ENCODE measurements at places on chromosomes 3 and 15.

GRCh38 chr3:177703788-177704187 lies 506.5 kb upstream of the TBL1XR1 start:
- DNase-seq, result no peak

GRCh38 chr15:99537344-99537743 lies 28.4 kb upstream of the MEF2A start:
- DNase-seq, result no peak

DNA sequence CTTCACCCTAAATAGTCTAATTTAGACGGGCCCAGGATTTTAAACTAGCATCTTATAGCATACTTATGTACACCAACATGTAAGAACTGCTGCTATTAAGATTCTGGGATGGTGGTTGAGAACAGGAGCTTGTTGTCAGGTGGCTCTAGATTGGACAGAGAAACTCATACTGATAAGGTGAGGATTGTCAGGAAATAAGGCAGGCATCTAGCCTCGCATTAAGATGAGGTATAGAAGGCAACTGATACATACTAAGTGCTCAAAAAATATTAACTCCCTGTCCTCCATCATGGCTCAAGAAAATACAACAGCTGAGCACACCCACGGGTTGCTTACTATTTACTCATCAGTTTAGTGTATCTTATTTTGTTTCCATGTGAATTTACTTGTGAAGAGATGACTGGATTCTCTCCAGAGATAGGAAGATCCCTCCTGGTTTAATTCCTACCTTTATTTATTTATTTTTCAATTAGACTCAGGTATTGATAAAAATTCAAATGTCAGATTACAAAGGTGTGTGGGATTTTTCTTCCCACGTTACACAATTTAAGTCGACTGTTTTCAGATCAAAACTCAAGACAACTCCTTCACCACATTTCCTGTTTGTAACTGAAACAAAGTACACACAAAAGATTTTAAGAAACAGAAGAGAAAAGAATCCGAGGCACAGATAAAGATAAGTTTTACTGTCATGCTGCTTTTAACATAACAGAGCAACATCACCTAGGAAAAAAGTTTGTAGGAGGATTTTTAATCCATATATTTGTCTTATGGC lies at the start of gene TRAT1:
TSS of gene TRAT1 (plus strand) at position 664 of the 775 bp plus-strand sequence. CDS start 142 bp downstream, outside the sequence.
- no peak for DNase-seq

DNA sequence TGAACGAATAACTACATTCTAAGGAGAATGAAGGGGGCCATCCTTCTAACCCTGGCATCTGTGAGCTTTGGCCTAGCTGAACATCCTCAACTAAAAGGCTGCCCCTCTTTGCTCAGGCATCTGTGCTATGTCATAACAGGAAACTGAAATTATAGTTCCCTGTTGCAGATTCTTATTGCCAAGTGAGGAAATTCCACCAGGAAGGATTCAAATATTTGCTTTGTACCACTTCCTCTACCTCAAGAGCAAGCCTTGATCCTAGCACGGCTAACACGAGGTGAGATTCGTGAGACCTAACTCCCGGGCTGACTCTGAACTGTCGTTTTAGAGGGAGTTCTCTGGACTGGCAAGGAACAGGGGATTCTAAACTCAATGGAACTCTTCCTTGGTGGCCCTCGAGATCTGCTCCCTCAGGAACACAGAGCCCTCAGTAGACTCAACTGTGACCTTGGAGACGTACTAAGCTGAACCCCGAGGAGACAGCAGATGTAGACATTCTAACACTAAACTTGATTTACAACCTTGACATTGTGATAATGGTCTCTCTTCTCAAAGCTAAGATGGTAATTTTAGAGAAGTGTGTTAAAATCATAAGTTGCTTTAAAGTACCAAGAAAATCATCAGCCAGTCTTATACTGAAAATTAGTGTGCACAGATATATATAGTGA lies 4.2 kb downstream of the SPG21 start:
- DNase-seq, result peak; percentile 91

GRCh38 chr3:143640774-143641173 lies 207.5 kb downstream of the SLC9A9 start:
- no peak for DNase-seq

DNA sequence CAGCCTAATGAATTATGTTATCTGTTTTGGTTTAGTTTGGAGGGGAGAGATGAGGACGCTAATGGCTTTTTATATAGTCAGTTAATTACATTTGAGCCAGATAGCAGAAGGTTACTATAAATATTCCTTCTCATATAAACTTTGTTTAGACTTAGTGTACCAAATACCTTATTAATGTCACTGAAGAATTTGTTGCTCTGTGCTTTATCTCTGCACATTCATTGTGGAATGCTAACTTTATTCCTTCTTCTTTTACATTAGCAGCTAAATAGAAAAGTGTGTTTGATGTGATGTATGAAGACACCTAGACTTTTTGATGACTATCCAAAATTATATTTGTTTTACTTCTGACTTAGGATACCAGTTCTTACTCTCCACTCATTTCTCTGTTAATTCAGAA lies 105.2 kb downstream of the EPHA3 start:
- no peak for DNase-seq

- no peak for DNase-seq
These were observed 466.3 kb downstream of the ZIC1 start for GRCh38 chr3:147875498-147875897.

- DNase-seq, result peak; percentile 85
These were observed 105.1 kb upstream of the BCL6 start for GRCh38 chr3:187850258-187850921.

DNA sequence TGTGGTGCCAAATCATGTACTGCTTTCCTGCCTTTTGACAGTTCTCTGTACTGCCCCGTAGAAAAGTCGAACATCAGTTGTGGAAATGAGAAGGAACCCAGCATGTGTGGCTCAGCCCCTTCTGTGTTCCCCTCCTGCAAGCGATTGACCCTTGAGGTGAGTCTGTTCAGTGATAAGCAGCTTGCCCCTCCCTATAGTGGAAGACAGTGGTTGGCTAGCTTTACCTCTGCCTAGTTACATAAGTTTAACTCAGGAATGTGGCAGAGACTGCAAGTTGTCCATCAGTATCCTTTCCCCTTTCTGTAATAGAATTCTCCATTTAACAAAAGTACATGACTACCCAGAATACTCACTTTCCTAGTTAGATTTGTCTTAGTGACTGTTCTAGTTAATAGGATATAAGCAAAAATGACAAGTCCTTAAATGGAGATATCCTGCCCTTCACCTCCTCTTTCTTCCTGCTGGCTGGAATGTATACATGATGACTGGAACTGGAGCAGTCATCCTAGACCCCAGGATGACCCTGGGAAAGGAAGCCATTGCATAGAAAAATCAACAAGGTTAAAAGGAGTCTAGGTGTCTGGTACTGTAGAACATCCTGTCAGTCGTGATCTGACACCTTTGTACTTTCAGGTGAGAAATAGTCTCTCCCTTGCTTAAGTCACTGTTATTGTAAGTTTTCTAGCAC lies 10.6 kb downstream of the SETMAR start:
- no peak for DNase-seq

DNA sequence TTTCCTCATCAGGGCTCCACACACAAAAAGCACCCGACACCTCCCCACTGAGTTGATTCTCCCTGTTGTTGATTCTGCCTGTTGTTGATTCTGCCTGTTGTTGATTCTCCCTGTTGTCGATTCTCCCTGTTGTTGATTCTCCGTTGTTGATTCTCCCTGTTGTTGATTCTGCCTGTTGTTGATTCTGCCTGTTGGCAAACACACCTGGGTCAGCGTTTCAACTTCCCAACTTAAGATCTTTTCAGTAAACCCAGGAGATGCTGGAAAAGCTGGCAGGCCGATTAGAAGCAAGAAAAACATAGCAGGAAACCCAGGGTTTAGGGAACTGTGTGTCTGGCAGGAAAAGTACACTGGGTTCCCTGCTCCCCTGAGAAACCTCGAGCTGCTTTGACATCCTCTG lies 47.9 kb downstream of the TNK2 start:
- DNase-seq, result no peak

DNA sequence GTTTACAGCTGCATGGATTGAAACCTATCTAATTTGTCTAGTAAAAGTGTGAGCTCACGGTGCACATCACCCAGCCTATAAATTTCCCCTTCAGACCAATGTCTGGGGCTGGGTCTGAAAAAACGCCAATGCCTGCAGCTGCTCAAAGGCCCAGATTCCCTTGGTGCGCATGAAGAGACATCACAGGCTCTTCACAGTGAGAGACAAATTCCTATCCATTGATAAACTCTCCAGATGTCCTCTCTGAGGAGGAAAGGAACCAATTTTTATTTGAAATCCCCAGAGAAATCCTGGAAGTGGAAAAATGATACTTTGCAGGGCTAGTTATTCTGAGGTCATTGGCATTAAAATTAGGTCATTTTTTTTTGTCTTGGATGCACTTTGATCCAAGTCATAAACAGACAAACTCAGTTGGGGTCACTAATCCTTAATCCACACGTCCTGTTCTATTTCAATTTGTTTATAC lies 360.5 kb downstream of the EPHA3 start:
- DNase-seq, result no peak

DNA sequence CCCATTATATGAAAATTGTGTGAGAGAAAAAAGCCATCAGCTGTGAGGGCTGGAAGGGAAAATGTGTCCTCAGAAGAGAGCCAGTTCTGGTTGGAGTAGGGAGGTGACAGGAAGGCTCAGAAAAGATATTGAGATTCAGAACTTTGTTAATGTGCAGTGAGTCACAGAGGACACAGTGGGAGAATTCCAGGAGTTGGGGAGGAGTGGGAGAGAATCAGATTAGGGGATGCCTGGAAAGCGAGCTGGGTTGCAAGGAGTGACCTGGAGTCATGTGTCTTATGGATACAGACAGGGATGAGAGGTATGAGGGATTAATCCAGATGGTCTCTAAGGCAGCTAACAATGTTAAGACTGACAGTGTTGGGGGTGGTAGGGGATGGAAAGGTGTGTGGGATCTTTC lies 67.5 kb downstream of the CHST2 start:
- DNase-seq, result no peak

DNA sequence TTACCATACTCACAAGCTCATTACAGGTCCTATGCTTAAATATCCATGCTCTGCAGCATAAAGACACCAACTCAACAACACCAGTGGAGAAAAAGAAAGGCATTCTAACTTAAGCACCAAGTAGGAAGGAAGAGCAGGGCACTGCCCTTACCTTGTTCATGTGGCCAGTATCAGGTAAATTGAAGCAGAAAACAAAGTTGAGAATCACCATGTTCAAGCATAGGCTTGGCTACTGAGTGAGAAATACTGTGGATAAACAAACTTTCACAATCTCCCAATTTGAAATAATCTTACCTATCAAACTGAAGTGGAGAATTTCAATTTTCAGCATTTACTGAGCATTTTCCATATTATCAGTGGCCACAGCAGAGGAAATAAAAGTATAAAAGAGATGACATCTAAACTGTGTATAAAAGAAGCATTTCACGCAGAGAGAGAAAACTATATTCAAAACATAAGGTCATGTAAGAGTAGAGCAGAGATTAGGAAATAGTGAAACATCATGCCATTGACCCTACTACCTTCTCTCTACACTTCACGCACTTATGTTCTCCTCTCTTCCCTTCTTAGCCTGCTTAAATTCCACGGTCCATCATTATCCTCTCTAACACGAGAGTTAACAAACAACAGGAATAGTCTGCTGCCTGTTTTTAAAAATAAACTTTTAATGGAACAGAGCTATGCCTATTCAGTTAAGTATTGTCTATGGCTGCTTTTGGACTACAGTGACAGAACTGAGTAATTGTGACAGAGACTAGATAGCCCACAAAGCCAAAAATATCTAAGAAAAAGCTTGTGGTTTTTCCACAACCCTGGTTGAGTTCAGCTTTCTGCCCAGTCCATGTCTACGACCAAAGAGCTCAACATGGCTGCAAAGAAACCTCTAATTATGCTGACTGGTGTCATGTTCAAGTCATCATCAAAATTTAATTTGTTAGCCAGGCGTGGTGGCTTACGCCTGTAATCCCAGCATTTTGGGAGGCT lies 142.5 kb downstream of the NR1I2 start:
- no peak for DNase-seq

GRCh38 chr15:59741274-59741906 lies 52.3 kb upstream of the BNIP2 start:
- no peak for DNase-seq

Data from inflammatory macrophage treated with lipopolysaccharide for 4 hours (primary cell).